Activated CD4-positive, alpha-beta T cell treated with anti-CD3 and anti-CD28 coated beads, Interleukin-2, amount 10 ng/mL, durations not matched to agents 24 days and 14 days (primary cell): ENCODE measurements at places on chromosomes 3 and 15.

- H3K36me3 ChIP-seq = no peaks in the 10 kb centered on the region
- DNase-seq = no peak
- no peak overlapping the region for H3K4me3 ChIP-seq
These were observed 129.7 kb upstream of the THBS1 start for GRCh38 chr15:39451121-39451688.

- peaks cover 37% of the 10 kb centered on the region for H3K4me1 ChIP-seq
- no peak overlapping the region for H3K4me3 ChIP-seq
- H3K27ac ChIP-seq = no peak overlapping the region
These were observed 94.9 kb downstream of the AKAP13 start for GRCh38 chr15:85475317-85475701.

- H3K4me1 ChIP-seq = peaks cover 25% of the 10 kb centered on the region
- DNase-seq = no peak
- H3K27ac ChIP-seq = no peak overlapping the region
- no peaks in the 10 kb centered on the region for H3K27me3 ChIP-seq
- peaks cover 68% of the 10 kb centered on the region for H3K36me3 ChIP-seq
These were observed 22.2 kb downstream of the MRPS25 start for GRCh38 chr3:15042936-15043335.

DNA sequence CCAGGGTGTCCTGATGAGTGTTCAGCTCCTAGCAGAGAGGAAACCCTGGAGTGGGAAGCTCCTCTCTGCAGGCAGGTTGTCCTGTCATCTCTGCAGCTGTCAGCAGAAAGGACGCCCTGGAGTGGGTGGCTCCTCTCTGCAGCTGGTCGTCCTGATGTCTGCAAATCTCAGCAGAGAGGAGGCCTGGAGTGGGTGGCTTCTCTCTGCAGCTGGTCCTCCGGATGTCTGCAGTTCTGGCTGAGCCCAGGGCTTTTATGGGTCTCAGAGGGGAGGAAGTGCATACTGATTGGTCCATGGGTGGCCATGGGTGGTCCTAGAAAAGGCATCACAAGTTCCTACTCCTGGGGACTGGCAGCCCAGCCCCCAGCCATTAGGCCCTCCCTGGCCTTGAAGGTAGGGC is 102.6 kb upstream of the BNIP2 start:
- no peak overlapping the region for H3K4me3 ChIP-seq
- no peaks in the 10 kb centered on the region for H3K36me3 ChIP-seq
- peaks cover 32% of the 10 kb centered on the region for H3K4me1 ChIP-seq
- H3K27ac ChIP-seq = no peak overlapping the region

DNA sequence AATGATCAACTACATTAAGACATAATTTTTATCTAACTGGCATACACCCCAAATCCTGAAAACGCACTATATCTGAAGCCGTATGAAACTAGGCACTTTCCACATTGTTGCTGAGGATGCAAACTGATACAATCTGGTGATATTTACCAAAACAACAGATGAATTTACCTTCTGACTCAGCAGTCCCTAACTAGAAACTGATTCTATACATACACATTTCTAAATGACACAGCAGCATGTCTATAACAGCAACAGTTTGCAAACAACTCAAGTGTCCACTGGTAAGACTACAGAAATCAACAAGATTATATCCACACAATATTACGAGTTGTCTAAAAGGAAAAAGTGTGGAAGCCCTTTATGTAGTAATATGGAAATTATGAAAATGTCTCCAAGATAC is 22.9 kb downstream of the SECISBP2L start:
- peaks cover 60% of the 10 kb centered on the region for H3K36me3 ChIP-seq
- no peak overlapping the region for H3K4me3 ChIP-seq
- peaks cover 21% of the 10 kb centered on the region for H3K4me1 ChIP-seq
- H3K27ac ChIP-seq = peak overlapping the region; percentile 48
- DNase-seq = no peak

DNA sequence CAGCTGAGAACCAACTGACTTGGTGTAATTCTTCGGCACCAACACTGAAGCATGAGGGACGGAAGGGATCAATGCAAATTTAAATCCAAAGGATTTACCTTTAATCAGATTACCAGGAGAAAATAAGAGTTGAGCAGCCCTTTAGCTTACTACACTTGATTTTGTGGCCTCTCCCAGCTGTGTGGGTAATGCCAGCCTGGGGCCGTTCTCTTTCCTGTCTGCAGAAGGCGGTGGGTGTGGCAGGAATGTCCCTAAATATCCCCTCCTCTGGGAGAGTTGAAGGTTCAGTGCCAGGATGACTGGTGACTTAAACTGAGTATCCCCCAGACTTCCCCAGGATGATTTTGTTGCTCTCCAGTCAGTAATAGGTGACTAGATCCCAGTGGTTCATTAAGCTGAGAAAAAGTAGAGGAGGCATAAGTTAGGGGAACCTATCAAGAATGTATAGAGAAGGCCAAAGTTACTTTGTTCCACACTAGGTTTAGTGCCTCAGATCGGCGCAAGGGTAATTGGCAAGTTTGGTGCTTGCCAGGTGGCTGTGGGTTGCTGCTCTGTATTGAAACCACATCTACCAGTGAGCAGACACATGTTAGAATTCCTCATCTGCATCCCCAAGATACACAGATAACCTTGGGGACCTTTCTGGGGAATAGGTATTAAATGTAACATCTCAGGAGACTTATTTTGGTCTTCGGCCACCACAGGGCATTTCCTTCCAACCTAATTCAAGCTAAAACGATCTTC is 23.1 kb downstream of the MAPKBP1 start:
- no peak overlapping the region for H3K4me3 ChIP-seq
- no peaks in the 10 kb centered on the region for H3K27me3 ChIP-seq
- peaks cover 14% of the 10 kb centered on the region for H3K36me3 ChIP-seq
- H3K27ac ChIP-seq = no peak overlapping the region
- H3K4me1 ChIP-seq = peaks cover 22% of the 10 kb centered on the region
